D721Med (cell line): ENCODE measurements at places on chromosomes 6 and 20.

GRCh38 chr20:35621560-35621946 lies 5.9 kb downstream of the SPAG4 start:
- no peak for DNase-seq

DNA sequence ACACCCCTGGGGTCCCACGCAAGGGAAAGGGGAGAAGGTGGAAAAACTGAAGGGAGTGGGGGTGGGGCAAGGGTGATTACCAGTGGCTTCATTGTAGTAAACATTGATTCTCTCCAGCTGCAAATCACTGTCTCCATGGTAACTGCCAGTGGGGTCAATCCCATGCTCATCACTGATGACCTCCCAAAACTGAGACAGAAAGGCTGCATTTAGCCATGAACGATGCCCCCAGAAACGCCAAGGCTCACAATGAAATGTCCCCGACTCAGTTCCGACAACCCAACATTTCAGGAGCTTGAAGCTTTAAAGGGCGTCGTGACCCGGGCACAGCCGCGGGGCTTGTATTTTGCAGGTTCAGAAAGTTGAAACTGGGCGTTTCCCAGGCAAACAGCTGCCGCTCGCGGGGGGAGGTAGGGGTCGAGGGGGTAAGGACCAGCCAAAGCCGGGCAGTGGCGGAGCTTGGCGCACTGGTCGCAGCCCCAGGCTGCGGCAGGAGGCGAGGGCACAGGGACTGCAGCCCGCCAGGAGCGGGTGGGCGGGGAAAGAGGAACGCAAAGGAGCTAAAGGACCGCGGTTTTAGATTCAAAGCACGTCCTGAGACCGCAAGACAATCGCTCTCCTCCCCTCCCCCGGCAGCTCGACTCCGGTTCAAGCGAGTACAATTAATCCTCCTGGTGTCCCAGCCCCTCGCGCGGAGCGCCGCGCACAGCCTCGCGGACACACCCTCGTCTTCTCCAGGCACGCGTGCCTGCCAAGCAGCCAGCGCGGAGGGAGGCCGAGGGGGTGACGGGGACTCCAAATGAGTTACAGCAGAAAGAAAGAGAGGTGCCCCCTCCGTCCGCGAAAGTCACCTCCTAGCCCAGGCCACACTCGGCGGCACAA lies 731 bp downstream of the TUBB2B start:
- peak; percentile 56 for DNase-seq

DNA sequence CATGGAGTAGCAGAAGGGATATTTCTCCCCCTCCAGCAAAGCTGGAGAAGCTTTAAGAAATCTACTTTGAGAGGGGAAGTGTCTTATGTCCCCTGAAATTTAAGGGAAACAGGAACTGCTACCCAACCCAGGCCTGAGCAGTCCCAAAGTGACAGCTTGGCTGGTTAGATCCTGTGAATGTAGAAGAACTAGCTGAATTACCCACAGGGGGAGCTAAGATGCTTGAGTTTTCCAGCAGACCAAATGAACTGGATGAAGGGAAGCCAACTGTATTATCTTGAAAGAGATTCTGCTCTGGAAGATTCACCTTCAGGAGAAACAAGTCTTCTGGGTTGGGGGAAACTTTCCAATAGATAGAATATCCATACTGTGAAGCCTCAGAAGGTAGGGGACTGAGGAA lies 303.3 kb upstream of the MMS22L start:
- no peak for DNase-seq

DNA sequence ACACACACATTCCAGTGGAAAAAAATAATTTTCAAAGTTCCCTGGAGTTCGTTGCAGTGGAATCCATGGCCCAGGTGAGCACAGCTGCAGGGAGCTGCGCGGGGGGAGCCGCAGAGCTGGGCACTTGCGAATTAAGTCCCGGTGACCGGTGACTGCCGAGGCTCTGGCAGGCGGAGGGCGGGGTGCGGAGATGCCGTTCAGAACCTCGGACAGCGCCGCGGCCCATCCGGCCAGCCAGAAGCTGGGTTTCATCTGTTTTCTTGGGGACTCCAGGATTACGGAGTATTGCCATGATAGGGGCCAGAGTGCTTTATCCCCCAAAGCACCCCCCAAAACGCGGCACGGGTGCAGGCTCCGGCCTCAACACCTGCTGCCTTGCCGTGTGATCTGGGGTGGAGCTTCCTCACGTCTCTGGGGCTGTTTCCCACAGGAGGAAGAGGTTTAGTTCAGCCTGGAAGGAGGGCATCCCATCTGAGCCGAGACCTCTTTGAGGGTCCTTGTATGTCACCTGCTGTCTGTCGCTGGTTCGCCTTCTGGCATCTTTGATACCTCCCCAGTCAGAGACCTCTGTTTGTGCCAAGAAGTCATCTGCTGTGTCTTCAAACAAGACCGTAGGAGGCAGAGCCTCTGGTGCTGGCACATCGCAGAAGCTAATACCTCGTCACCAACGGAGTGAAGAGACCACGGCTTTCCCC lies 99.4 kb downstream of the YTHDF1 start:
- no peak for DNase-seq

GRCh38 chr6:46876126-46876525 lies 45.6 kb downstream of the ADGRF5 start:
- DNase-seq: no peak
